ENCODE measurements at places on chromosomes 13 and 19.
A peak's percentile ranks its signal among the peaks of the same experiment; 100 is the strongest.

DNA sequence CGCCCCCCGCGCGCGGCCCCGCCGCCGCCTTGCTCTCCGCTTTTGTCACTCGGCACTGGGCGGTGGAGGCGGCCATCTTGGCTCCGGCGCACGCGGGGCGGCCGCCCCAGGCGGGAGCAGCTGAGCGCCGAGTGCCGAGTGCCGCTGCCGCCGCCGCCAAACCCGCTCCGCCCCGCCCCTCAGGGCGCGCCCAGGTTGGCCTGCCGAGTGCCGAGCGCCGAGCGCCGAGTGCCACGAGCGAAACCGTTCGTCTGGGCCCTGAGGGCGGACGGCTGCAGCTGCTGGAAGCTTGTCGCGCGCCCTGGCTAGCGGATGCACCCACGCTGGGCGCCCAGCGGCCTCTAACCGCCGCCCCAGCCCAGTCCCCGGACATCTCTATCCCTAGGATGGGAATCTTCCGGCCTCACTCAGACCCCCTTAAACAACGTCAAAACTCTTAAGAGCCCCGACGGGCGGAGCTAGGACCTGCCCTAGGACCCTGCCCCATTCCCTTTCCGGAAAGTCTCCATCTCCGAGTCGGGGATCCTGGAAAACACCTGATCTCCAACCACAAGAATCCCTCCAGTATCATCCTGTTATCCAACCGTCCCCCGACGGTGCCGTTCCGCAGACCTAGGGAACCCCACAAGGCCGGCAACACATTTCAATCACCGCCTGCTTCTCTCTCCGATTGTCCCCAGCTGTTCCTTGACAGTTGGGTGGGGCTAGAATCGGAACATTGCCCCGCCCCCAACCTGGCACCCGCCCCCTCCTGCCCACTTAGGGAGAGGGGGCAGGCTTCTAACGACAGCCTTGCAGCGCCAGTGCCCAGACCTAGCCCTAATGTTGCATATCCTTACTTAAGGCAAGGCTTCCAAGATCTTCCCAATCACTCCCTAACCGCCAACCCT is 14.1 kb upstream of the AKAP8L start:
- peak; percentile 88 for DNase-seq

DNA sequence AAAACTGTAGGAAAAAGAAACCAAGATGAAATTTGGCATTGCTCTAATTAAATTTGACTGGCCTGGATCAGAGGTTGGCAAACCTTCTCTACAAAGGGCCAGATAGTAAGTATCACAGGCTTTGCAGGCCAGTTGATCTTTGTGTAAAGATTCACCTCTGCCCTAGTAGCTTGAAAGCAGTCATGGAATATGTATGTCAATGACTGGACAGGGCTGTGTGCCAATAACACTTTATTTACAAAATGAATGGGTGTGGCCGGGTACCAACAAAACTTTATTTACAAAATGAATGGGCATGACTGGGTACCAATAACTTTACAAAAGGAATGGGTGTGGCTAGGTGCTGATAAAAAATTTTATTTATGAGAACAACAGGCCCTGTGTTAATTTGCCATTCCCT is 20.0 kb downstream of the SIN3B start:
- no peak for DNase-seq

- no peak for DNase-seq
Observed at GRCh38 chr13:83824120-83824519, 58.2 kb downstream of the SLITRK1 start.

DNA sequence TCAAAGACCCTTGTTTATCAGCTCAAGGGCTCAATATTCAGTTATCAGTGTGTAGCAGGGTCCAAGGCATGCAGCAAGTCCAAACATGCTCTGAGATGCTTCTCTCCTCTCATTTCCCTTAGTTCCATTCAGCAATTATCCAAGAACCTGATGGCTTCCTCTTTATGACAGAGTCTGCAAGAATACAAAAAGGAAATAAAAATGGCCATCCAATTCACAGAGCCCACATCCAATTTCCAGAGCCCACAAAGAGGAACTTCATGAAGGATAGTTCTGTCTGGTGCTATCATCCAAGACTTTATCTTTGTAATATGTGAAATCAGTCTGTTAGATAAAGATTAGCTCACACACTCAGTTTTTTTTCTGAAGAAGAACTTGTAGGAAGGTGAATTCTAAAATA is 217.2 kb downstream of the LACC1 start:
- DNase-seq = no peak

DNA sequence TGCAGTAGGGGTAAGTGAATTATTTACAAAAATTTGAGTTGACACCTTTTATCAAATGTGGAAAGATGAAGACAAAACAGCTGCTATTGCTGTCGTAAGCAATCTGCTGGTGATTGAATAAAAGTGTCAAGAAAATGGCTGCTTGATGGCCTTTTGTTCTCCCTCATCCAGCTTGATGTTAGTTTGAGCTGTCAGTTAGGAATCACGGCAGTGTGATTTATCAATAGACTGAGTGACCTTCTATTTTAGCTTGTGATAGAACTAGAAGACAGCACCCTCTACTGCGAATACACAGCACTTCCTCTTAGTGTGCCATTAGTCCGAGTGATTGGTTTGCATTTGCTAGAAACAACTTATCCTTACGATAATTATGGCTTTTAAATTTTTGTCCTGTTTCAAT is 76.3 kb downstream of the MZT1 start:
- DNase-seq = no peak

GRCh38 chr13:105982219-105982930 is 553.1 kb downstream of the EFNB2 start:
- no peak for DNase-seq

- no peak for DNase-seq
Observed at GRCh38 chr13:21932578-21932977, 261.7 kb downstream of the FGF9 start.

DNA sequence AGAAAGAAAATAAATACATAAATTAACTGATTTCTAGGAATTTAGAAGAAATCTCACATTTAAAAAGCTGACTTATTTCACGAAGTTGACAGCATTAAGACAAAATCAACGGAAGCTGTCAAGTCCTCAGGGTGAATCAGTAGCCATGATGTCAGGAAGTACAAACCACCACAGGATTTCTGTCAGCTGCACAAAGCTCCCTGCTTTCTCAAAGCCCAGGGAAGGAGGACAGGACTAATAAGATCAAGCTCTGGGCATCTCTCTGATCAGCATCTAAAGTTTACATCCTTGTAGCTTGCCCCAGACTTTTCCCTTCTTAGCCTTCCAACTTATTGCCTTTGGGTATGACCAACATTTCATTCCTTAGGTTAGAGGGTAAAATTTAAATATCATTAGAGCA is 9.4 kb downstream of the DCT start:
- no peak for DNase-seq

GRCh38 chr13:102793611-102794355 is 5.0 kb downstream of the POGLUT2 start:
- no peak for DNase-seq

DNA sequence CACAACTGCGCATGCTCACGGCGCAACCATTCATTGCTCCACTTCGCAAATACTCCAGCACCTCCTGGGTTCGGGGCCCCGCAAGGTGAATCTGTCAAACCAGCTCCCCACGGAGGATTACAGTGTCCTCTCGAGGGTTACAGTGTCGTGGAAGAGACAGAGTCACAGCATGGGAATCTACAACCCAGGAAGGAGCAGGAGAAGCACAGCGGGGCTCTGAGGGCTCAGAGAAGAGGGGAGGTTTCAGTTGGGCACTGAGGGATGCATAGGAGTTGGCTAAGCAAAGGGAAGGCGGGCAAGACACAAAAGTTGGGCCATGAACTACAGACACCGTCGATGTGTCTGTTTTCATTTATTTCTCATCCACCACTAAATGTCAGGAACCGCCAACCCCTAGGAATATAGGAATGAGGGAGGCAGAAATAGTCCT is 1.0 kb upstream of the GTF2F1 start:
- no peak for DNase-seq

DNA sequence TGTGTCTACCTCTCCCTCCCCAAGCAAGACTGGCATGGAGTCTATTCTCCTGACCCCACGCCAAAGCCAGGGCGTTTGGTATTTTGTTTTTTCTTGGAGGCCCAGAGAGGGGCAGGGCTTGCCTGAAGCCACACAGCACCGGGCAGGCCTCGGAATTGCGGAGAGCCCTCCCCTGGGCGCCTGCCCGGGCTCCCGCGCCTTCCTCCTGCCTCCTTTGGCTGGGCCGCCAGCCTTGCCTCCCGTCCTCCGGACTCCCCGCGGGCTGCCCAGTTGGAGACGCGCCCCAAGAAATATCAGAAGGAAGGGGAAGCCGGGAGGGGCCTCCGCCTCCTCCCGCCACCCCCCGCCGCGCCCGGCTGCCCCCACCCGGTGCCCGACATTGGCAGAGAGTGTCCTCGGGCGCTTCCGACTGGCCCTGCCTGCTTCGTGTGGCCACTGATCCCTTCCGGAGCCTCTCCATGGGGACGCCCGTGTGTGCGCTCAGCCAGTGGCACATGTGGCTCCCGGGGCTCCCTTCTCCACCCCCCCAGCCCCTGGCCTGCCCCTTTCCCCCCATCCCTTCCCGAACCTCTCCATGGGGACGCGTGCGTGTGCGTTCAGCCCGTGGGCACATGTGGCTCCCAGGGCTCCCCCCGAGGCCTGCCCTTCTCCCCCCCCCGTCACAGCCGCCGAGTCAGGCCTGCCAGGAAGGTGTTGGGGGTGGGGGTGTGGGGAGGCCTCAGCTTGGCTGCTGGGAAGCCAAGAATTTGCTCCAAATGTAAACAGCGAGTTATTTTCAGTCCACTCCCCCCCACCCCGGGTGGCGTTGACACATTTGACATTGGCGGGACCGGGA is 37.3 kb downstream of the NFIC start:
- no peak for DNase-seq

GRCh38 chr19:29303069-29303718 is 90.2 kb upstream of the UQCRFS1 start:
- DNase-seq = no peak

DNA sequence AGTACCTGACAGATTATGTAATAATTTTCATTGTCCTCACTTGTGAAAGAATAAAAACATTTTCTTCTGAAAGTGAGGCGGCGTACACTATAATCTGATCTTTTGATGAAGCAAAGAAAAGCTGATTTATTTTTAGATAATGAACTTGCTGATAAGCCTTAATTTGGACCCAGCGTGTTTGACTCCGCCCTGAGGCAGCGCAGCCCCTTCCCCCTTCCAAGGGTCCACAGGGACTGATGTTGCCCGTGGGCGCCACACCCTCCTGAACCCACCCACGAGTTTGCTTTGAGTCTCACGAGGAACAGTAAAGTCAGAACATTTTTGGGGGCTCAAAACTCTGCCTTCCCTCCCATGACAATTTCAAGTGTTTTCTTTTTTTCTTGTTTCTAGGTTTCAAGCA is 40.0 kb downstream of the TEX29 start:
- no peak for DNase-seq

- DNase-seq = peak; percentile 27
Observed at GRCh38 chr13:106917673-106918556, 350.0 kb upstream of the ARGLU1 start.

DNA sequence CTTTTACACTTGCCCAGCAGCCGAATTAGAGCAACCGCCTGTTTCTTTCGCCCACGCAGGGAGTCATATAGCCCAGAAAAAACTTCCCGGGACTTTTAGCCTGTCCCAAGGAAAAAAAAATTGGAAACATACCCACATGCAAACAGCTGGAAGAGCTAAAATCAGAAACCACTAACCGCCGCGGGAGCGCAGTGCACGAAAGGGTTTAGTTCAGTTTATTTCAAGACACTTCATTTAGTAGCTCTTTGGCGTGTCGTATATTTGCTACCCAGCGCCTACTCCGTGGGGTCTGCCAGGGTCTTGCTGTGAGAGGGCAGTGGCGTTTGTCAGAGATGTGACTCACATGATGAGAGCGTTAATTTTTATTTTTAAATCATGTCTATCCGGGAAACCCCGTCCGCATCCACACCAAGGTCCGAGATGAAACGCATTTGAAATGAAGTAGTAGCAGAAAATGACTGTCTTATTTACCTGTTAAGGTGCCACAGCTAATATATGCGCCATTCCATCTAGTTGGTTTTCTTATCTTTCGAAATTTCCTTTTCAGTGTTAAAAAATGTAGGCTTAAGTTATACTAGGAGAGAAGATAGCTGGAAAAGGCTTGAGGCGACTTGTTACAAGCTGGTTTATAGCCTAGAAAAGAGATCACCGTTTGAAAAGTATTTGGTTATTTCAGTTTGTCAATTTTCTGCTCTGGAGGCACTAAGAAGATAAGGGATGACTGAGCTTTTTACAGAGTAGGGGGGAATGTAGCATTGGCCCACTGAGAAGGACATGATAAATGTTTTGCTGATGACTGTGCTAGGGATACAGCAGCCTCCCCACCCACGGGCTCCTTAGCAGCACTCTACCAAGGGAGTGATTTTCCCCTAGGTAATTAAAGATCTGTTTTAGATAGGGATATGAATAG is 1.7 kb downstream of the KLF5 start:
- DNase-seq = no peak

- DNase-seq = no peak
Observed at GRCh38 chr19:23822735-23823134, 64.0 kb upstream of the ZNF681 start.

DNA sequence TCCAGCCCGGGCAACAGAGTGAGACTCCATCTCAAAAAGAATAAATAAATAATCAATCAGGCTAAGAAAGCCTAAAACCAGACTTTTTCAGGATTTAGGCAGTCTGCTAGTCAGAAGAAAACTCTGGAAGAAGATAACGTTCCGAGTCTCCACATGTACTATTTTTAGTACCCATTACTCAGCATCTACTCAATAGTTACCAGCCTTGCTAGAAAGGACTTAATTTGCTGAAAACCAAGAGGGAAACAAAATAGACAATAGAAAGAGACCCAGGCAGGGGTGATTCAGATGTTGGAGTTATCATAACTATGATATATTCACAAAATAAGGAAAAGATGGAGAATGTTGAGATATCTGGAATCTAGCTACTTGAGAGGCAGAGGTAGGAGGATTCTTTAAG is 3.6 kb upstream of the LIN7B start:
- DNase-seq = no peak

DNA sequence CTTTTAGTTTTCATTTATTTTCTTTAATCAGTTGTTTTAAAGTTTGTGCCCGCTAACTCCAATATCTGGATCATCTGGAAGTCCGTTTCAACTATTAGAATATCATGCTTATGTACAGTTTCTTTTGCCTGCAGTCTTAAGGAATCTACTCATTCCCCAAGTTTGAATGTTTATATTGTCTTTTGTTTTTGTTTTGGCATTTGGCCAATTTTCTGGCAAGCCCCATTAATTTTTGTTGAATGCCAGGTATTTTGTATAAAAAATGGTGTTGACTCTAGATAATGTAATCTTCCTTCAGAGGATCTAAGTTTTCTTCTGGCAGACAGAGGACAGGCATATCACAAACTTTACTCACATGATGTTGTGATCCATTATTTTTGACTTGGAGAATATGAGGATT is 11.1 kb upstream of the ZNF235 start:
- DNase-seq = no peak

DNA sequence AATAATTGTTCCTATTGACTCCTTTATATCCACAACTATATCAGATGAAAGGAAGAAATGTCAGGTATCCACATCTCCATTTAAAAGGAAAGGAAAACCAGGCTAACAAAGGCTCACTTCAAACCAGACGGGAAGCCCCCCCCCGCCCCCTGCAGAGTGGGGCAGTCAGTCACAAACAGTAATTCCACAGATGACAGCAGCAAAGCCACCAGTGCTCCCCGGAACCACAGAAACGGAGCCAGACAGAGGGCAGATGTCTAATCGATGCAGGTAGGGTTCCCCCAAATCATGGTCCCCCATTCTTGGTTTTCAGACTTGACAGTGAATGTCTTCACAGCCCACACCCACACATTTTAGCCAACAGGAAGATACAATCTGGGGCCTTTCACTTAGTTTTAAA is 100.8 kb downstream of the STK24 start:
- no peak for DNase-seq

- DNase-seq = no peak
Observed at GRCh38 chr13:40446365-40446764, 220.1 kb downstream of the FOXO1 start.

Measured in CD8-positive, alpha-beta memory T cell (primary cell).